CD4-positive, alpha-beta memory T cell (primary cell): ENCODE measurements at places on chromosomes 5 and 9.

GRCh38 chr9:25684321-25684720, 6.1 kb upstream of the TUSC1 start:
- DNase-seq: no peak

GRCh38 chr5:5364932-5365331, 57.5 kb upstream of the ICE1 start:
- DNase-seq: no peak

DNA sequence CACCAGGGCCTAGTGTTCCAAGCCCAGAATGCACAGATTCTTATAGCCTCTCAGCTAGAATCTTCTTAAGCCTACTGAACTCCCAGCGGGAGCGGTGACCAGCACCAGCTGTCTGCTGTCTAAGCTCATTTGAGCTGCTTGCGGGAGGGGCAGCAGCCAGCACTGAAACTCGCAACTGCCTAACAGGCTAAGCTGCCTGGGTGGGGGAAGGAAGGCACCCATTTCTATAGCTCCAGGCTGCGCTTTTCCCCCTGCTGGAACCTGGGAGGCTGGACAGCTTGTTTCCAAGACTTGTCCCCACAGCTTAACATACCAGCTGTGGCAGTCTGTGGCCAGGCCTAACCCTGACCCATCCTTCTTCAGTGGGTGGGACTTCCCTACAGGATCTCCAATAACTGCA, 512.9 kb downstream of the EFNA5 start:
- DNase-seq: no peak

DNA sequence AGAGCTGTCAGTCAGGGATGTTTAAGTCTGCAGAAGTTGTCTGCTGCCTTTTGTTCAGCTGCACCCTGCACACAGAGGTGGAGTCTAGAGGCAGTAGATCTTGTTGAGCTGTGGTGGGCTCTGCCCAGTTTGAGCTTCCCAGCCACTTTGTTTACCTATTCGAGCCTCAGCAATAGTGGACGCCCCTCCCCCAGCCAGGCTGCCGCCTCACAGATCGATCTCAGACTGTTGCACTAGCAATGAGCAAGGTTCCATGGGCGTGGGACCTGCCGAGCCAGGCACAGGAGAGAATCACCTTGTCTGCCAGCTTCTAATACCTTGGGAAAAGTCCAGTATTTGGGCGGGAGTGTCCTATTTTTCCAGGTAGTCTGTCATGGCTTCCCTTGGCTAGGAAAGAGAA, 225.1 kb upstream of the RASA1 start:
- no peak for DNase-seq

DNA sequence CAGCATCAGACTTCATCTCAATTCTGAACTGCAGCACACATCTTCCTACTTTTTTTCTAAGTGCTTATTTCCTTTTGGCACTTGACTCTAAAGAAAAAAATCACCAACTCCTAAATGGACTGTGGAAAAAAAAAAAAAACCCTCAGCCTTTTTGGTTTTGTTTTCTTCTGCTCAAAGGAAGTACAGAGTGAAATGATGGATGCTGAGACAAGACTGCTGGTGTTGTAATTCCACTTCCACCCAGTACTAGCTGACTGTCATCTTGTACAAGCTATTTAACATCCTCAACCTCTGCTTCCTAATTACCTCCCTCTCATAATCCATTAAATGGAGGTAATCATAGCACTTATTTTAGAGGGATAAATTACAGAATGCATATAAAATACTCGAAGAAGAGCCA, 171.5 kb upstream of the GNA14 start:
- no peak for DNase-seq

GRCh38 chr5:22908129-22908528, 55.0 kb upstream of the CDH12 start:
- no peak for DNase-seq
